ENCODE measurements at places on chromosomes 11 and 22.

GRCh38 chr11:100224541-100225034 is 462.5 kb upstream of the ARHGAP42 start:
- DNase-seq: no peak

GRCh38 chr11:45473341-45473895 is 187.3 kb upstream of the SYT13 start:
- no peak for DNase-seq

DNA sequence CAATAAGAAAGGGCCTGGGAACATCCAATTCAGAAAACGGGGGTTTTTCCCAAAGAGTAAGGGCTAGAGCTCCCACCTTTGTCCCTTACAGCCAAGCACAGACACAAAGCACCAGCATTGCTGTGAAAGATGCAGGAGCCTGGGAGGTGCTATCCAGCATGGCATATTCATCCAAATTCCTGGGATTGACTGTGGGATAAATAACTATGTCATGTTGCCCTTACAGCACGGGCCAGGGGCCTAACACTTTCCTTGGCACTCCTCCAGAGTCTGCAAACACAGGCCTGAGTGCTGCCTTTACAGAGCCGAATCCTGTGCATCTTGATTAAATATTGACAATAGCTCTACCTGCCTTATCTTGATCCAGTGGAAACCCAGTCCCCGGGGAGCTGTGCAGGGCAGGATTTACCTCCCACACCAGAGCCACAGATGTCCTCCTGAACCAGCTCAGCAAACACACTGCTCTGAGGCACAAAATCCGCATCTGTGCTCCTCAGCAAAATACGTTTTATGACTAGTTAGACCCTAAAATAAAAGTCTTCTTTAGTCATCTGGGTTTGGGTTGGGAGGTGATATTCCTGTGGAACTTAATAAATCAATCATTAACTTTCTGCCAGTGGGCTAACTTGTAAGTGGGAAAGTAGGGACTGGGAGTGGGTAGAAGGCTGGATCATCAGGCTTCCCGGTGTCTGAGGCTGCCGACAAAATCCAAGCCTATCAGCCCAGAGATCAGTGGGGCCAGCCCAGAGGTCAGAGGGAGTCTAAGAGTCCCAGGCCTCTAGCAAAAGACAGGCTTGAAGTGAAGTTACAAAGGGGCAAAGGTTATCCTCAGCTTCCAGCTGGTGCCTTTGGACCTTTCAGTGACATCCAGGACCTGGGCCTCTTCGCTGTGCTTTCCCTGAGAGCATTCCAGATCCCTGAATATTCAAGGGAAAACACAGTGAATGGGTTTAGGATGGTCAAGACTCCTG is 36.5 kb downstream of the POU2AF3 start:
- DNase-seq: no peak

DNA sequence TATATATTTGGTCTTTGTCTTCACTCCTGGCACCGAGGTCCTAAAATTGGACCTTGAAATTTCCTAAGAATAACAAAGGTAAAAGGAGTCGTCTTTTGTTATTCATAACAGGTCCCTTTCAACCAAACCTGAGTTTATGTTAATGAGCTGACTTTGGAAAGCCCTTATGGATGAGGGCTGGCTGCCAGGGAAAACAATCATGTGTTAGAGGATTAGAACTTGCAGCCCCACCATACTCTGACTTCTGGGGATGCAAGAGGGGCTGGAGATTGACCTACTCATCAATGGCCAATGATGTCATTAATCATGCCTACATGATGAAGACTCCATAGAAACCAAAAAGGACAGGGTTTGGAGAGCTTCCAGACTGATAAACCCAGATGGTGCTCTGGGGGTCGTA is 118.9 kb downstream of the MRTFA start:
- DNase-seq: no peak

- peak; percentile 76 for DNase-seq
These were observed at the start of gene FUT4 for GRCh38 chr11:94543695-94544645. FUT4 (plus strand) TSS chr11:94543921; CDS start chr11:94544134, 213 bp downstream.

DNA sequence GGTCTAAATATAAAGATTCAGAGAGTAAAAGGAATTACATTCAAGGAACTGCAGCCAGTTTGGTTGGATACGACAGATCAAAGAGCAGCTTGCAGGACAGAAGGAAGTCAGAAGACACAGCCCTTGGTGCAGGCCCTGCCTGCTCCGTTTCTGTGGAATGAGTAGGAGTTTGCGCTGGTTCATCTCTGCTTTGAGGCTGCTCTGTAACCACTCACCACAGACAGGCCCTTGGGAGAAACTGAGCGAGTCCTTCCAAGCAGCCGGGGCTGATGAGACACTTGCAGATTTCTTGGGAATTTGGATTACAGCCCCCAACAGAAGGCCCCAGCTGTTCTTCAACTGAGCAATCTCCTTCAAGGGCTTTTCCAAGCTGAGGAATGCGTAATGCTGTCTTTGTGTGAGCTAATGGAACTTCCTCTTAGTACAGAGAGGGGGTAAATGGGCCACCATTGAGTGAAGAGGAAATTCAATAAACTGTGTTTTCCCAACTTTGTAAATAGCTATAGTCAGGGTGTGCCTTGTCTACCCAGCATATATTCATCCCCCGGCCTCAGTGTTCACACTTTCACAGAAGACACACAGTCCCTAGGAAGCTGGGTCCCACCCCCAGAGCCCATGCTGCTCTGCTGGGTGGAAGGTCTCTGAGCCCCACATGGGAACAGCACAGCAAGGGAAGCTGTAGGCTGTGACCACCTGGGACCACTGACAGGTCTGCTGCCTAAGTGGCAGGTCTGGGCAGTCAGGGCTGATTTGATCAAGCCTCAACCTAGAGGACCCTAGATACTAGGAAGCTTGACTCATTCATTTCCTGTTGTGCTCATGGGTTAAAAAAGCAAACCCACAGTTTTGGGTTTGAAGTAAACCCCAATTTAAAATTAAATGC is 16.6 kb downstream of the IL10RA start:
- peak; percentile 91 for DNase-seq

- DNase-seq: no peak
These were observed 14.7 kb upstream of the PLAAT4 start for GRCh38 chr11:63521896-63522295.

- no peak for DNase-seq
These were observed 4.1 kb upstream of the ARHGAP20 start for GRCh38 chr11:110716361-110716760.

DNA sequence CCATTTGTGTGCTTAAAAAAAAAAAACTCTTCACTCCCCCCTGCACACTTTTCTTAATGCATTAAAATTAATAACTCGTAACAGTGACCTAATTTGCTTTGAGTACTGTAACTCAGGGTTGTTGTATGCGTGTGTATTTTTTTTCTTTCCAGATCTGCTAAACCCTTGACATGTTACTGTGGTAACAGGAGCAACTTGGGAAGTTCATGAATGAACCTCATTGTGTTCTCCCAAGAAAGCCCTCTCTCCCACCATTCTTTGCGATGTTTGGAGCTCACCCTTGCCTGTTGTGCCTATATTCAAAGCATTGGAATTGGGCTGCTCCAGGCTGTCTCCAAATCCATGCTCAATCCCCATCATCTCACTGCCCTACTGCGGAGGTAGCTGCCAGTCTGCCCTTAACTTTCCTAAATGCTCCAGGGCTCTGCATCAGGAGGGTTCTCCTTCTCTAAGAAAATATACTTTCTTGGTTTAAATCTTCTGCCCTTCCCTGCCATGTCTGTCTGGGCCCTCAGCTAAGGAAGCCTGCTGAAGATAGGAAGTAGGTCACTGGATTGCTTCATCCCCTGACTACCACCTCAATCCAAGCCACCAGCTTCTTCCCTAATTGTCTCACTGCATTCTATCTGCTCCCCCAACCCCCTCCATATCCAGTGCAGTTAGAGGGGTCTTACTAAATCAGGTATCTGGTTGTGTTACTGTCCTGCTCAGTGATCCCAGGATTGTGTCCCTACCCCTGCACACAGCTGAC is 70.3 kb downstream of the KIRREL3 start:
- no peak for DNase-seq

- no peak for DNase-seq
These were observed 50.9 kb downstream of the ENDOD1 start for GRCh38 chr11:95140397-95141033.

DNA sequence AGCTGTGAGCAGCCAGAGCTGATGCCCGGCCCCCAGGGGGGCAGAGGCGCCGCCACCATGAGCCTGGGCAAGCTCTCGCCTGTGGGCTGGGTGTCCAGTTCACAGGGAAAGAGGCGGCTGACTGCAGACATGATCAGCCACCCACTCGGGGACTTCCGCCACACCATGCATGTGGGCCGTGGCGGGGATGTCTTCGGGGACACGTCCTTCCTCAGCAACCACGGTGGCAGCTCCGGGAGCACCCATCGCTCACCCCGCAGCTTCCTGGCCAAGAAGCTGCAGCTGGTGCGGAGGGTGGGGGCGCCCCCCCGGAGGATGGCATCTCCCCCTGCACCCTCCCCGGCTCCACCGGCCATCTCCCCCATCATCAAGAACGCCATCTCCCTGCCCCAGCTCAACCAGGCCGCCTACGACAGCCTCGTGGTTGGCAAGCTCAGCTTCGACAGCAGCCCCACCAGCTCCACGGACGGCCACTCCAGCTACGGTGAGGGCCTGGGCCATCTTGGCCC is 6.1 kb downstream of the CDC42EP1 start:
- no peak for DNase-seq

DNA sequence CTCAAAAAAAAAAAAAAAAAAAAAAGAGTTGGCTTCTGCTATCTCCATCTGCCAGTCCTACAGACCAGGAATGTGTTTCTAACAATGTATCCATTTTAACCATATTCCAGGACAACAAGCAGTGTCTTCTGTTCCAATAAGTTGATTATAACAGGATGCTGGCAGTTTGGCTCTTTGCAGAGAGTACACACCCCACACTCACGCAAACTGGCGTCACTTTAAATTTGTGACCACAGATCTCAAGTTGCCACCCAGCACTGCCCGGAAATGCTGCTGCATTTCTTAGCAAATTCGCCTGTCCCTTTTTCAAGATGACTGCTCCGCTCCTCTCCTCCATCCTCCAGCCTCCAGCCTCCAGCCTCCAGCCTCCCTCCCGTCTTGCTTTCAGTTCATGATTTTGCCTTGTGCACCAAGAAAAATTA is 44.3 kb downstream of the SCGB1A1 start:
- DNase-seq: no peak

- peak; percentile 10 for DNase-seq
These were observed 41.1 kb downstream of the LIF start for GRCh38 chr22:30205281-30206115.

- DNase-seq: no peak
These were observed 7.8 kb downstream of the APOL5 start for GRCh38 chr22:35725521-35725920.

- DNase-seq: peak; percentile 50
These were observed 30.1 kb upstream of the ANO5 start for GRCh38 chr11:22162756-22163155.

DNA sequence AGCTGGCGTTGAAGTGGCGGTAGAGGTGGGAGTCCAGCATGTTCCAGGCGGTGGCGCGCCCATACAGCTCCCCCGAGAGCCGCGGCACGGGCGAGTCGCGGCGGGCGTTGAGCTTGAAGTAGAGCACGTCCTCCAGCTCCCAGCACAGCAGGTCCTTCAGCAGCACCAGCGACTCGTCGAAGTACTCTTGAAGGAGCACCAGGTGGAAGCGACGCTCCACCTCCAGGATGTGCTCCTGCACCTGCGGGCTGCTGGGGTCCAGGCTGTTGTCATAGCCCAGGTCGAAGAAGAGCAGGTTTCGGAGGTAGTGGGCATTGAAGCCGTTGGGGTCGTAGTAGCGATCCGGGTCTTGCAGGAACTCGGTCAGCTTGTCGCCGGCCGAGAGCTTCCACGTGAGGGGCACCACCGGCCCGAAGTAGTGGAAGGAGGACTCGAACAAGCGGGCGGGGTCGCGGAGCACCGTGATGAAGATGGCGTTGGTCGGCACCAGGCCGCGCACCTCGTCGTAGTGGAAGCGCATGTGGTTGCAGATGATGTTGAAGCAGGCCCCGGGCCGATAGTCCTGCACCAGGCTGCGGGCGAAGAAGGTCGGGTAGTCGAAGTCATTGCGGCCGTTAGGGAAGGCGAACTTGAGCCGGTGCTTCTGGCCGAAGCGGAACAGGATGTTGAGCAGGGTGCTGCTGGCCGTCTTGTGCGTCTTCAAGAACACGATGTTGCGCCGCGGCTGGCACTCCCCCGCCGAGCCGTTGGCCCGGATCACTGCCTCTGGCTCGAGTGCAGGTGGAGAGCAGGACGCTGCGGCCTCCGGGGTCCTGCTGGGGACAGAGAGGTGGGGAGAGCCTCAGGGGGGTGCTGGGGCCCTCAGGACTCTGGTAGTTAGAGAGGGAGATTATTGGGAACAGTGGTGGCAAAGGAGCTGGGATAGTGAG is 9.0 kb upstream of the SEC14L6 start:
- DNase-seq: no peak

Measured in GF-D8 (cell line).